Motor neuron (in vitro differentiated cells): ENCODE measurements at places on chromosomes 7 and 10. TPM values are rescaled to one million over a fixed set of nuclear protein-coding genes. Genes with fewer than 3 reads are reported as not detected.

The FRAT1 gene
- total RNA-seq = 3.9 and 4.3 TPM in 2 replicates

The KLLN gene
- total RNA-seq = 1.7 and 1.9 TPM in 2 replicates

The SCD gene
- 191 and 205 TPM in 2 replicates for total RNA-seq

- ATAC-seq = peak; percentile 21
Measured at GRCh38 chr7:16991551-16991950, 109.8 kb upstream of the AGR3 start.

GRCh38 chr10:84088626-84089025 lies 50.7 kb upstream of the GHITM start:
- ATAC-seq = peak; percentile 78

DNA sequence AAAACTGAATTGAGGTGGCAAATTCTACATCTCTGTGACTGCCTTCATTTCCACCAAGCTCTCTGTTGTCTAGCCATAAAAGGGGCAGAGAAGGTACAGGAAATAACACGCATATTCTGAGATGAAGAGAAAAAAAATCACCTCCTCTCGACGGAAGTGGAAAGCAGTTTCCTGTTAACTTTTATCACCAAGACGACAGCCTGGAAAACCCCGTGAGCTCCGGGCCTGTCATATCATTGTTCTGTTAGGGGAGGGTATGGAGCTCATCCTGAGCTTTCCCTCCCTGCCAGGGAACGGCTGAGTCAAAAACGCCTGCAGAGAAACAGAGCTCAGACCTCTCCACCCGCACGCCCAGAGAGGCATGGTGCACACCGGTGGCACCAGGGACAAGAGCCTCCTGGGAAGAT lies 200.3 kb downstream of the PRPF18 start:
- no peak for ATAC-seq

GRCh38 chr7:4468320-4469102 lies 213.6 kb upstream of the FOXK1 start:
- no peak for ATAC-seq

DNA sequence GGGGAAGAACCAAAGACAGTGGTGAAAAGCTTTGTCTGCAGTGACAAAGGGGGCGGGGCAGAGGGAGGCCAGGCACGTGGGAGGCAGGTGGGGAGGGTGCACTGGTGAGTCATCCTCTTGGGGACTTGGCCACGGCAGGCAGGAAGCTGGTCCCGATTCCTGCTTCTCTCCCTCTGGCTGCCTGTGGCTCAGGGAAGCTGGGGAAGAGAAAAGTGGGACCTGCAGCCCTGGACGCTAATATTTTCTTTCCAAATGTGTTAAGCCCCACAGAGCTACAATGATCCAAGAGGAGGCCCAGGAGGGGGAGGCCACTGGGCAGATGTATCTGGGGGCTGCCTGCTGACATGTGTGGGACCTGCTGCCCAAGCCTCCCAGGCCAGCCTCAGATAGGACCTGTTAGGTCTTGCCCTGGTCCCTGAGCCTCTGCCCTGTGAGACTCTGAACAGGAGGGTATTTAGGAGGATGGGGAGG lies 231.8 kb downstream of the KCNMA1 start:
- ATAC-seq = peak; percentile 97

- ATAC-seq = peak; percentile 15
Measured at GRCh38 chr7:145219461-145219860, 383.6 kb upstream of the TPK1 start.

GRCh38 chr10:541750-542371 lies 147.6 kb downstream of the DIP2C start:
- ATAC-seq = peak; percentile 12

DNA sequence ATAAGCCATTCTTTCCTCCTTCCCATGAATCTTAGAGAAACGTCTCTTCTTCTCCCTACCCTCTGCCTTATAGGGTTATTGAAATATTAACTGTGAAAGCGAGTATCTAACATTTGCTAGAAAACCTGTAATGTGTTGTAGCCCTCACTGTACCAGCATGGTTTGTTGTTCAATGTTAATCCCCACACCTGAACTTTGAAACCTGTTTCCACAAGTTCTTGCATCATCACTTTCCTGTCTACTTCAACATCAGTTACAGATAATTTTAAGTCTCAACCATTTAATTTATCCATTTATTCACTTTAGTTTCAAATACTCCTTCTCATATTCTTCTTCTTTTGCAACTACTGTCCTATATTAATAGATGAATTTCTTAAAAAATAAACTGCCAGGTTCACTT lies 148.2 kb downstream of the ETV1 start:
- ATAC-seq = no peak

DNA sequence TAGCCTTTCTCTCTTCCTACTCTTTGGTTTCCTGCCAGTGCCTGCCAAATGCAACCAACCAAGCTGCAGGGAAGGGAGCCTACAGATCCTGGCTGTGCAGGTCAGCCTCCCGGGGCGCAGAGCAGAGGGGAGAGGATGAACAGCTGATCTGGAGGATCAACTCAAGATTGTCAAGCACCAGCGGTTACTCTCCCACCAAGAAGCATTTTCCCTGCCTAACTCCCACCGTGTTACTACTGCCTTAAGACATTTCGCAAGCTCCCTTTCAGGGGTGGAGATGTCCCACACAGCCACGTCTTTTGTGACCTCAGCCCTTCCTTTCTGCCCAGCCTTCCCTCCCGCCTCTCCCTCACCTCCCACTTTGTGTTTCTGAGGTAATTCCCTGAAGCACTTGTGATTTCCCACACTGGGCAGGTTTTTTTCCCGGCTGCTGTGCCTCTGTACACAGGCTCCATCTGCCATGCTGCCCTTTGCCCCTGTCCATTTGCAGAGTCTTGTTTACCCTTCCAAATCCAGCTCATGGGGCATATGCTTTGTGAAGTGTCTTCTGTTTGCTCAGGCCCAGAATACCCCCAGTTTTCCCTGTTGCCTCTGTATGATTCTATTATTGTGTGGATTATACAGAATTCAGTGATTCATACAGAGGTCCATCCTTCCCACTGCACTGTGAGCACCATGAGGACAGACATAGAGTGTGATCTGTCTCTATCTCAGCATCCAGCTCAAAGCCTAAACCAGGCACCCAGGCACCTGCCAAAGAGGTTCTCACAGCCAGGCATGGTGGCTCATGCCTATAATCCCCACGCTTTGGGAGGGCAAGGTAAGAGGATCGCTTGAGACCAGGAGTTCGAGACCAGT lies 40.9 kb upstream of the PAPSS2 start:
- ATAC-seq = peak; percentile 64

DNA sequence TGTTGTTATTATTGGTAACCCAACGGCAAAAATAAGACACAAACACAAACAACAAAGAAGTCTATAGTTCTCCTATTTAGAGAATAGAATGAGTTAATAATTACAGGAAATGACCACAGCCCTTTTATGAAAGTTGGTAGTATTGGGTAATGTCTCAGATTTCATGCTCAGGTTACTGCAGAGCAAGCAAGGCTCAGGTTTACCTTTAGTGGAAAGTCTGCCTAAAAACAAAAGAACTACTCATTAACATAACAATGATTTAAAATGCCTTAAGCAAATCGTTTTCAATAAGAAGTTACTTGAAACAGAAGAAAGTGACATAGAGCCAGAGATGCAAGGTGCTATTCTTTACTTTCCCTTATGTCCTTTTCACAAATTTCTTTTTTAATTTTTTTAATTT lies 441.2 kb downstream of the PLXDC2 start:
- no peak for ATAC-seq
